ENCODE measurements at places on chromosomes 16 and 17.

DNA sequence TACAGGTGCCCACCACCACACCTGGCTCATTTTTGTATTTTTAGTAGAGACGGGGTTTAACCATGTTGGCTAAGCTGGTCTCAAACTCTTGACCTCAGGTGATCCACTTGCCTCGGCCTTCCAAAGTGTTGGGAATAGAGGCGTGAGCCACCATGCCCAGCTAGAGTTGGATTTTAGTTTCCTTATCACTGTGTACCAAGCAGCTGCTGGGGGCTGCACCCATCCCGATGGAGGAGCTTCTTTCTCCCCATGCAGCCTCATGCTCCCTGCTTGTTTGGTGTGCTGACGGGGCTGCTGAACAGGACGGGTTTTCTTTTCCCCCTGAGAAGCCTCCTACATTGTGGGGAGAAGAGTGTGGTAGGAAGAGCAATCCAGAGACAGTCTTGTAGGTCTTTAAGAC is 173.2 kb downstream of the LGALS9B start:
- no peak for DNase-seq

DNA sequence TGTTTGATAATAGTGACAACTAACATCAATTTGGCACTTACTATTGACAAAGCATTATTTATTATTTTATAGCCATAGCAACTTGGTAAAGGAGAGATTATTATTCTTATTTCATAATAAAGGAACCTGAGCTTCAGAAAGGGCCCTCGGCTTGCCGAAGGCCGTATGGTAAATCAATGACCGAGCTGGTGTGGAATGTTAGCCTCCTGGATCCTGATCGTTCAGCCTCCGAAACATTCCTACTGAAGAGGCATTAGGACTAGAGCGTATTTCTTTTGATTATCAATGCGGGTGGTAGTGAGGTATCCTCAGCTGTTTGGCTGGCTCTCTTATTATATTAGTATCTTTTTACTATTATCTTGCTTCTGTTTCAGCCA is 199.3 kb upstream of the TBX2 start:
- DNase-seq: no peak

- DNase-seq: no peak
These were observed 3.6 kb upstream of the MMP15 start for GRCh38 chr16:58021661-58022551.

DNA sequence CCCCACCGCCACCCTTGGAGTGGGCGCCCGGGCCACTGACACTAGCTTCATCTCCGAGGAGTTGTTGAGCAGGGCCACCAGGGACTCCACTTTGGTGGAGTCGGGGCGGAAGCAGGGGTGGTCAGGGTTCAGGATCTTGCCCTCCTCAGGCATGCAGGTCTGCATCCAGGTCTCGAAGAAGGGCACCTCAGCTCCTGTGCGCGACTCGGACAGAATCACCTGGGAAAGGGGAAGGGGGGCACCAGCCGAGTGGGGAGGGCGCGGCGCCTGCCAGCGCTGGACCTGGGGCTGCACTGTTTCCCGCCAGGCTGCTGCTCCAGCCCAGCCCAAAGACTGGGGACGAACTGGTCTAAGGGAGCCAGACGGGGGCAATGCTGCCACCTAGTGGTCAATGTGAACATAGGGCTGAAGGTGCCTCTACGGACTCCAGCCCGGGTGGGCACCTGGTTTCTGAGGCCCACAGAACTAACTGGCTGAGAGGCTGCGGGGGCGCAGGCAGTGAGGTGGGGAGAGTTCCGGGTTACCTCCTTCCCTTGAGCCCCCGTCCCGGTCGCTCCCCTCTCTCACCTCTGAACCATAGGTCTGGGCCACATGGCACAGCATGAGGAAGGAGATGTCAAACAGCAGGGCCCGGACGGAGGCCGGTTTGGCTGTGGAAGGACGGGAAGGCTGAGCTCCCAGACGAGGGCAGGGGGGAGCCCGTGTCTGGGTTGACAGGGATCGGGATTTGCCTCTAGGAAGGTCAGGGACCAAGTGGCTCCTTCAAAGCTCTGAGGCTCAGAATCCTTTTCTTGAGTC is 11.8 kb downstream of the CSF3 start:
- DNase-seq: peak; percentile 58

DNA sequence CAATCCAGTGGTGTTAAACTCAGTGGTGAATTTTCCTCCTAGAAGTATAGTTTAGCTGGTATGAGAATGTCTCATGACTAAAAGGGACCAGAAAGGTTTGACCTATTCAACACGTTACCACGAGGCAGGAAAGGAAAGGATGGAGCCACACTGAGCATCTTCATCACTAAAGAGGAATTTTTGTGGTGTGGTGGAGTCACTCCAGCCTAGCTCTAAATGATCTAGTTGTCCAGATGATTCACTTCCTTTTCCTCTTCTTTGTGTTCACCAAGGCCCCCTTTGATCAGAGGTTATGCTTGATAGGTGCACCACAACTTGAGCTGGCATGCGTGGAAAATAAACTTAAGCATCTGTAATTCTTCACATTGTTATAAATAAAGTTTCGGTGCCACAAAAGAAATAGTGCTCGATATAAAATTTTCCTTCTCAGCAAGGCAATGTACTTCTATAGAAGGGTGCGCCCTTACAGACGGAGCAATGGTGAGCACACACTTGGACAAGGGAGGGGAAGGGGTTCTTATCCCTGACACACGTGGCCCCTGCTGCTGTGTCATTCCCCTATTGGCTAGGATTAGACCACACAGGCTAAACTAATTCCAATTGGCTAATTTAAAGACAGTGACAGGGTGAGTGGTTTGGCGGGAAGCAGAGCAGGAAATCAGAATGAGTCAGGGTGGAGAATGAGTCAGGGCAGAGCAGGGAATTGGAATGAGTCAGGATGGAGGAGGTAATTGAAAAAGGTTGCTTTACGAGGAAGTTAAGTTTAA is 254.6 kb downstream of the HS3ST3A1 start:
- no peak for DNase-seq

DNA sequence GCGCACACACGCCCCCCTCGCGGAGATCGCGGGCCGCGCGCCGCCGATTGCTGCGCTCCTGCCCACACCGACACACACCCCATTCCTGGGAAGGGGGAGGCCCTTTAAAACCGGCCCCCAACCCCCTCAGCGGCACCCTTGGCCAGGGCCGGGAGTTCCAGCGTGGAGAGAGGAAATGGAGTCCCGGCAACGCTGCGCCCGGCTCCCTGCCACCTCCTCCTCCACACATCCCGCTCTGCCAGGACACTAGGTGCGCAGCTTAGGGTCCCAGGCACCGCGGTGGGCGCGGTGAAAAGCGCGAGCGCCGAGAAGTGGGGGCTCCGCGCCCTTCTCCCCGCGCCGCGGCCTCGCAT is 397 bp downstream of the CDC42EP4 start:
- no peak for DNase-seq

DNA sequence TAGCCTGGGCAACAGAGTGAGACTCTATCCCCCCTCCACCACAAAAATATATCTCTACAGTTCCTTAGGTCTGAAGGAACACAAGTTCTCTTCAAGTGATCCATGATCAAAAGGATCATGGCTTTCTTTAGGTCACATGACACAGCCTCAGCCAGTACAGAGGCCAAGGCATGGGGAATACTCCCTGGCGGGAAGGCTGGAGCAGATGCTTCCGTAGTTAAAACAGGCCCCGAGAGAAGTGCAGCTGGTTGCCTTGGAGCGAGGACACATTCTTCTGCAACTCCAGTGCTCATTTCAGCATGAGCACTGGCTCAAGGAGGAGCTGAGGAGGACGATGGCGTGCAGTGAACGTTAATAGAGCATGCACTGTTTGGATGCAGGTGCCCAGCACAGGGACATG is 13.5 kb downstream of the CDIP1 start:
- no peak for DNase-seq

DNA sequence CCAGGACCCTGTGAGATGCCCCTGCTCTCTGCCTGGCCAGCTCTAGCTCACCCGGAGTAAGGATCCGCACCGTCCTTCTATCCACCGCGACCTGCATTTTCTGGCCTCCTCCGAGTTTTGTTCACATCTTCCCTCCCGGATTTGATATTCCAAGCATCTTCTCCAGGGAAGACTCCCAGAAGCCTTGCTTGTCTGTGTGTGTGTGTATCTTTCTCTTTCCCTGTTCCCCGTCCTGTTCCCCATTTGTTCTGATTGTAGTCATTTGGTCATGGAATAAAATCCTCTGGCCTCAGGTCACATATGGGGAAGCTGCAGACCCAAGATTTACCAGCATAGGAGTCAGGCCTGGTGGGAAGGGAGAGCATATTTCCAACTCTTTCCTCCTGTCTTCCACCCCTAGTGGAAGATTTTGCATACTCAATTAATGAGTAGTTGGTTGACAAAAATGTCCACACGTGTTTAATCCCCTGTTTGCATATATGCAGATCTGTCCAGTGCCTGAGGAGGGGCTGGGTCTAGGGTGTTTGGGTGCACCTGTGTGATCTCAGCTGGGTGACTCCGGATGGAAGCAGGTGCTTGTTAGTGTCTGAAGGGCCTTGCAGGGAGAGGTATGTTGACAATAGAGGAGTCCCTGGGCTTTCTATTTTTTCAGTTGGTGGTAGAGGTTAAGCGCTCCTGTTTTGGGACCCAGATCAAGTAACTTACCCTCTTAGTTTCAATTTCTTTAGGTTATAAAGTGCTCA is 1.9 kb downstream of the PRAC1 start:
- no peak for DNase-seq

- DNase-seq: no peak
These were observed 15.0 kb upstream of the SLC12A3 start for GRCh38 chr16:56849690-56850680.

GRCh38 chr17:80187515-80187941 is 17.7 kb downstream of the CARD14 start:
- no peak for DNase-seq

- no peak for DNase-seq
These were observed 134.9 kb downstream of the CCT6B start for GRCh38 chr17:34826332-34826731.

DNA sequence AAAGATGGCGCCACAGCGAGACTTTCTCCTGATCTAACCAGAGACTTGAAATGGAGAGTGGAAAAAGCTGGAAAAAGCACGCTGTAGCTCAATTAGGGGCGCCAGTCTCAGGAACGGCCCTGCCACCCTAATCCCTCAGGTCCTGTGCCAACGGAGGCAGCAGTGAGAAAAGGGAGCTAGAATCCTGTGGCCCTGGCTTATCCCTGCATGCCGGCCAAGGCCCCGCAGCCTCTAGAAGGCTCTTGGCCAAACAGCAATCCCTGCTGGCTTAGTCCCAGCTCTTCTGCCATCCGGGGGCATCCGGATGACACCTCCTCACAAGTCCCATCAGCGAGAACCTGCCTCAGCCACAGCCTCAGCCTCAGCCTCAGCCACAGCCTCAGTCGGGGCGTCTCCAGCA is 69.8 kb downstream of the MRM3 start:
- no peak for DNase-seq

DNA sequence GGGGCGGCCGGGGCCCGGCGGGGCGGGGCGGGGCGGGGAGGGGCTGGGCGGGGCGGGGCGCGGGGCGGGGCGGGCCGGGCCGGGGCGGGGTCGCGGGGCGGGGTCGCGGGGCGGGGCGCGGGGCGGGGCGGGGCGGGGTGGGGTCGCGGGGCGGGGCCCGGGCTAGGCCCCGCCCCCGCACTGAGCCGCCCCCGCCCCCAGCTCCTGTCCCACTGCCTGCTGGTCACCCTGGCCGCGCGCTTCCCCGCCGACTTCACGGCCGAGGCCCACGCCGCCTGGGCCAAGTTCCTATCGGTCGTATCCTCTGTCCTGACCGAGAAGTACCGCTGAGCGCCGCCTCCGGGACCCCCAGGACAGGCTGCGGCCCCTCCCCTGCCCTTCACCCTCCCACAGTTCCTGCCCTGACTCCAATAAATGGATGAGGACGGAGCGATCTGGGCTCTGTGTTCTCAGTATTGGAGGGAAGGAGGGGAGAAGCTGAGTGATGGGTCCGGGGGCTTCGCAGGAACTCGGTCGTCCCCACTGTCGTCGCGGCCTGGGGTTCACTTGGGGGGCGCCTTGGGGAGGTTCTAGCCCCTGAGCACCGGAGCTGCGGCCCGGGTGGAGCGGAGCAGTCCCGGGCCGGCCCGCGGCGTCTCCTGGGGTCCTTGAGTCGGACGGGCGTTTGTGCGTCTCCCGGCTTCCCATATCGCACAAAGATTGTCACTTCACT is 795 bp upstream of the HBM start:
- DNase-seq: no peak

DNA sequence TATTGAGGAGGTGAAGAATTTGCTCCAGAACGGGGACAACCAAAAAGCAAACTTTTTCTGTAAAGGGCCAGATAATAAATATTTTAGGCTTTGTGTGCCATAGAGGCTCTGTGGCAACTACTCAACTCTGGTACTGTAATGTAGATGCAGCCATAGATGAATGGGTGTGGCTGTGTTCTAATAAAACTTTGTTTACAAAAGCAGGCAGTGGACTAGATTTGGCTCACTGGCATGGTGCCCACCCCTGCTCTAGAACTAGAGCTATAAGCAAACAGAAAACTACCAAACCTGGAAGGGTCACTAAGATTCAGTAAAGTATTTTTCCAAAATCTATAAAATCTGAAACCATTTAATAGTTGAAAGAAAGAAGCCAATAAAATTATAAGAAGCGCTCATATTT is 24.6 kb upstream of the SMURF2 start:
- DNase-seq: no peak

DNA sequence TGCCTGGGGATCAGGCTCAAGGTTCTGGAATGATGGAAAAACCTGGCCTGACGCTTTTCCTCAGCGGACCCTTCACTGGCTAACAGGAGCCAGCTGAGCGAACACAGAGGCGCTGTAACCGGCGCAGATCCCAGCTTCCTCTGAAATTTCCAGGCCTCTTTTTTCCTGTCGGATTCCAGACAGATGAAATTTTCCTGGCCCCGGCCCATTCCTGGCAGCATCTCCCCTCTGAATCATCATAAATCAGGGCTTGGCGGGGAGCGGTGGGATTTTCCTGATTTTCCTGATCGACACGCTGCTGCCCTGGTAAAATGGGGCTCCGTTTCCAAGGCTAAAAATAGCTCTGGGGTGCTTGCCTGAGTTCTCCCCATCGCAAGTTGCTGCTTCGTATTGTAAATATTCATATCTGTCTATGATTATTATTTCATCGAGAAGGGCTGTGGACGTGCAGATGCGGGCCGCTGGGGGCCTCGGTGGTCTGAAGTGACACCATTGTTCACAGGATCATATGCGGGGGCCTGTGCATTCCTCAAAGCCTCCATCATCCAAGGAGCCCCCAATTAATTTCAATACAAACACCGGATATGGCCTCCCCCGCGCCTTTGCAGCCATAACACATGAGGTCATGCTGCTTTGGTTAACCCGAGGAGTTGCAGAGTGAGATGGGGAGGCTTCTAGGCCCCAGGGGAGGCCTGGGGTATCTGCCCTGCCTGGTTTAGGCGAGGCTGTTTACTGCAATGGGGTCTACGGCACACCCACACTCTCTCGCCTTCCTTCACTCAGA is 45.8 kb upstream of the ETV4 start:
- no peak for DNase-seq

- no peak for DNase-seq
These were observed 19.1 kb downstream of the ABCC3 start for GRCh38 chr17:50653738-50654137.

DNA sequence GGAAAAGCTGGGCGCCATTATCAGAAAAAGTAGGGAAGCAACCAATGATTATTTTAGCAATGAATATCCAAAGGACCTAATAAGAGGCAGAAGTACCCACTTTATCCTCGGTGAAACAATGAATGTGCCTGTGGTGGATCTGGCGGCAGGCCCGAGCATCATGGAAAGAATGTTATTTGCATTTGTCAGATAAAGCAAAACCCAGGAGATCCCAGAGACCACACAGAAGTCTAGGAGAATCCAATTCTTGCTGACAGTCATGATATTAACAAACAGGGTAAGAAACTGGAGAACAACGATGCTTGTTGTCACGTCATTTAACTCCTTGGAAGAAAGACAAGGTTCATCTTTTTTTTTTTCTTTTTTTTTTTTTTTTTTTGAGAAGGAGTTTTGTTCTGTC is 12.0 kb upstream of the TNRC6A start:
- DNase-seq: no peak

GRCh38 chr17:72462407-72462806 is 341.6 kb downstream of the SOX9 start:
- no peak for DNase-seq

Measured in CMK (cell line).